ENCODE measurements at places on chromosomes 1 and 21.

DNA sequence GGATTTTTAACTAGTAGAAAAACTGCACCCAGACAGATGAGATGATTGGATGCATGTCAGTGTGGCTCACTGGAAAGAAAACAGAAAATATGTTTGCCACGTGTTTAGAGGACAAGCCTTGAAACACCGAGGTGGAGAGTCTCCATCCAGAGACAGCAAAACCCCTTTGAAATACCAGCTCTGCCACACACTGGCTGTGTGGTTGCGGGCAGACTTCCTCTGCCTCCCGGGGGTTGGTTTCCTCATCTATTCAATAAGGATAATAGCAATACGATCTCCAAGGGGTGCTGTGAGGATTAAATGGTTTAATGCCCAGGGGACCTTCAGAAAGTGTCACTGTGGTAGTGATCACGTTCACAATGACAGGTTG lies 67.2 kb upstream of the PARP1 start:
- DNase-seq = no peak

DNA sequence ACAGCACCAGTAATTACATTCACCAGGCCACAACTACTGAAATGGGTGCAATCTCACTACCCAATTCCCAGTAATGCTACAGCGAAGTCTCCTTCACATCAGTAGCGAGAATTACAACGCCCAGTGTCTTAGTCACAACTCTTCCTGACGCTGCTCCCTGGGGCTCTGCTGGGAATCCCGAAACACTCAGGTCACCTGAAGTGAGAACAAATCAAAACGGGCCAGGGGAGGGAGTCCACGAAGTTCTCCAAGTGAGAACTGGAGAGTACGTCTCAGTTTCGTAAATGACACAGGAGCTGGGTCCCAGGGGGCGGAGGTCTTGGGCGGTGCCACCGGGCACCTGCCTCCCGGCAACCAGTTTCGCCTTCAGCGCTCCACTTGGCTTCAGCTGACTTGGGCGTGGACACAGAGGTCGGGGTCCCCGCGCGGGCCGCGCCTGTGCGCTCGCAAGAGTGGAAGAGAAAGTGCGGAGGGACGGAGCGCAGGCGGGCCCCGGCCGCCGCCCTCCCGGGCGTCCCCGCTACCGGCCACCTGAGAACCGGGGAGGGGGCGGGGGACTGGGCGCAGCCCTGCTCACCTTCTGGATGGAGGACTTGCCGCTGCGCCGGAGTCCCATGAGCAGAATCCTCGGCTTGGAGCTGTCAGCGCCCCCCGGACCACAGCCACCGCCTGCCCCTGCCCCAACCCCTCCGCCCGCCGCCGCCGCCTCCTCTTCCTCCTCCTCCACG lies 575 bp downstream of the RRAGC start:
- DNase-seq = peak; percentile 16

- no peak for DNase-seq
Measured at GRCh38 chr1:177048314-177049069, 116.0 kb downstream of the ASTN1 start.

- DNase-seq = no peak
Measured at GRCh38 chr1:219330669-219331068, 157.0 kb downstream of the LYPLAL1 start.

DNA sequence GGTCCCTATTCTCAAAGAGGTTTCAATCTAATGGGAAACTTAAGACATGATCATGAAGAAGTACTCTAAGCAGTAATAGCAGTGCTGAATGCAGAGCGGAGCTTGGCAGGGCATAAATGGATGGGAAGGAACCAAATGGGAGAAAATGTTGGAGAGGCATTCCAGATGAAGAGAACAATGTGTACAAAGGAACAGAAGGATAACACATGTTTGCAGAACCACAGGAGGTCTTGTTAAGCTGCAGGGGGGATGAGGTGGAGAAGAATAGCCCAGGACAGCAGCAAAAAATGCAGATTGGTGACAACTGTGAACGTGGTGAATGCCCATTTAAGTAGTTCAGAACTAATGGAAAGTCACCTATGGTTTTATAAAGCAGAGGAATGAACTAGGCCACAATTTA lies 99.1 kb downstream of the ASTN1 start:
- DNase-seq = no peak
